Activated CD4-positive, alpha-beta T cell treated with anti-CD3 and anti-CD28 coated beads for 1 hour (primary cell): ENCODE measurements at places on chromosomes 1 and 21.

DNA sequence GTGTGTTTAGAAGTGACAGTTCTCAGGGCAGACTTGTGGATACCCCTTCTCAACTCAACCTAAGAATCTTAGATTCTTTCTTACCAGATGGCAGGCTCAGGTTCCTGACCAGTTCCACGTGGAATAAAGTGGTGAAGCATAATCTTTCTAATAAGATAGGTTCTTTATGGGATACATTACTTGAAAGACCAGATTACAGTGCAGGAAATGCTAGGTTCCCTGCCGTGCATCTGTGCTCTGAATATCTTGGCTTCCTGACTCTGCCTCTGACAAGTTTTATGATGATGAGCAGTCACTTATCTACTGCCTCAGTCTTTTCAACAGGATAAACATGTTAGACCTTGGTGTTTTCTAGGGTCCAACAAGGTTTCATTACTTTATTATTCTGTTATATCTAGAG, 207.9 kb upstream of the CACYBP start:
- no peak for DNase-seq

- no peak for DNase-seq
These were observed 106.0 kb downstream of the RAVER2 start for GRCh38 chr1:64850846-64851245.

DNA sequence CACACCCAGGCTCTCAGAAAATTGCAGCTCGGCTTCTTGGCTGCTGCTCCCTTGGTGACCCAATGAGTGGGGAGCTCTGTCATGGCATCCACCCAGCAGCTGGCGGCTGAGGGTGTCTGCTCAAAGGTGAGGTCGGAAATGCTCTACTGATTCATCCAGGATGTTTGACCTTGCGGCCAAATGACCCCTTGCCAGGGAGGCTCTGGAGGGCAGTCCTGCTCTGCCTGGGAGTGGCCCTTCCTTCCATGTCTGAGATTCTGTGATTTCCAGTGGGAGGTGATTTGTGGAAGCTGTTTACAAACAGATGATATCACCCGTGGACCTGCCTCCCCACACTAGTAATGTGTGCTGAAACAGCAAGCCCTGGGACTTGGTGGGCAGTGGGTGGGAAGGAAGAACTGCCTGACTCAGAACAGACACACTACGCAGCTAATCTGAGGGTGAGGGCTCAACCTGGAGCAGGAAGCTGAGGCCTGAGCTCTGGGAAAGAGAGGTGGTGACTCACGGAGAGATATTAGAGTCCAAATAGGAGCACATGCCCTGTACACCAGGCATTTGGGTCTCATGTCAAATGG, 3.0 kb downstream of the CRCT1 start:
- no peak for DNase-seq

GRCh38 chr1:40079774-40080400, 17.2 kb downstream of the PPT1 start:
- no peak for DNase-seq

DNA sequence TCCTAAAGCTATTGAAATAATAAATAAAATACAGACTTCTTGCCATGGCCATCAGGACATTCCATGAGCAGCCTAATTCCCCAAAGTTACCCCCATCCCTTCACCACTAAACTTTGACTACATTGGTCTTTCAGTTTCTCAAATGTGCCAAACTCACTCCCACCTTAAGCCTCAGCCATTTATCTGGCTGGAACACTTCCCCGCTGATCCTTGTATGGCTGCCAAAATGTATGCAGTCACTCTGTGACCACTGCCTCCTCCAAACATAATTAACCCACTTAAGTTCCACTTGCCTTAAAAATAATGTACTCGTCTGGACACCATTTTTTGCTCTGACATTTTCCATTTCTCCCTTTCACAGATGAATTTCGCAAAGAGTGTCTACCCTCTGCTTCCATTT, 407.4 kb downstream of the NTNG1 start:
- DNase-seq: no peak

GRCh38 chr1:234934611-234935033, 194.0 kb downstream of the TOMM20 start:
- no peak for DNase-seq

- no peak for DNase-seq
These were observed 32.4 kb downstream of the KCTD3 start for GRCh38 chr1:215599418-215600074.

DNA sequence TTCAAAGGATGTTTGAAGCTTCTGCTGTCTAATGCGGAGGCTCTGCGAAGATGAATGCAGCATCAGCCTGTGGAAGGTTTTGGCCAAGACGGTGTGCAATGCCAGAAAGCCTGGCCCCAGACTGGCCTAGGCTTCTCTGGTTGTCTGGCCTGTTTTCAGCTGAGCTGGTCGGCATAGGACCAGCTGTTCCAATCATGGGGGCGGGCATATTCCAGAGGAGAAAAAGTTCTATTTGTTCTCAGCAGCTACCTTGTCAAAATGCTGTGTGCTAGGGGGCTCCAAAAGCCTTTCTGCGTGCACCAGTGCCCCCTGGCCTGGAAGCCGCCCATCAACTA, 57.6 kb downstream of the TGFB2 start:
- no peak for DNase-seq

- no peak for DNase-seq
These were observed 90.0 kb downstream of the PAPPA2 start for GRCh38 chr1:176552999-176553398.

DNA sequence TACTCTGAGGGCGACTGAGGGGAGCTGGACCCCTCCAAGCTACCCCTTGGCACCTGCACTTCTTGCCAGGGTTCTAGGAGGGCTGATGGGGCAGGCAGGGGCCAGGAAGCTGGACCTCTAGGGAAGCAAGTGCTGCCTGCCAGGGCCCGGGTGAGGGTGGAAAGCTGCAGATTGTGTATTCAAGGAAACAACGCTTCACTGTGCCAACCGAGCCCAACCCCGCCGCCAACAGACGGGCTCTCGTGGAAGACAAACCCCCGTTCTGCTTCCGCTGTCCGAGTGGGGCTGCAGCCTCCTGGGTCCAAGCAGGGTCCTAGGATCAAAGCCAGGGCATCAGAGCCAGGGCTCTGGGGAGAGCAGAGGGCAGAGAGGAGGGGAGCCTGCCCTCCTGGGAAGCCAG, 3.2 kb downstream of the EFHD2 start:
- no peak for DNase-seq

DNA sequence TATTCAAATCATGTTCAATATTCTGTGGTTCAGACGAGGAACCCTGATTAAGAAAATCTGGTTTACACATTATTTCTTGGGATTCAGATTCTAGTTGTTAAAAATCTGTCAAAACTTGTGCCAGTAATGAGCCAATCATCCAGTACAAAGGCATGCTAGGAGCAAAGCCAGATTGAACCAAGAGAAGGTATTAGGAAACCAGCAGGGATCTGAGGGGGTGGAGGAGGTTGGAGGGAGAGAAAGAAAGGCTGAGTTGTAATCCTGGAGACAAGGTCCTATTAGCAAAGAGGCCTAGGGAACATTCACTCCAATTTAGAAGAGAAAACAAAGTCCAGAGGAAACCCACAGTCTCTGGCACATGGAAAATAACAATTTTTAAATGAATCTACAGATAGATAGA, 352.9 kb downstream of the LTN1 start:
- no peak for DNase-seq

GRCh38 chr1:1748686-1749321, 24.6 kb upstream of the CDK11A start:
- DNase-seq: no peak

DNA sequence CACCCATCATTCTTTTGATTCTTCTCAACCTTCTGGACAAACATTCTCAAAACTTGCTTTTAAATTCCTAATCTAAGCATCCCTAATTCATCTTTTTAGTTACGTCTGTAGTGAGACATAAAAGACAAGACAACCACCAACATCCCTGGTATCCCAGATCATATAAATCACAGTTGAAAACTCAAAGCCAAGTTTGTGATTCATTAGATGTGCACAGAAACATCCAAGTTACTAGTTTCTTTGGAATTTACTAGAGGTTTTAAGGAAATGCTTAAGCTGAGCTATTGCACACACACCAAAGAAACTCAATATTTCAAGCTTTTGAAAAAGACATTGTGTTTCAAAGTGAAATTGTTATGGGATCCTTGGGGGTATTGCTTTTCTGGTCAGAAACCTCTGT, 47.6 kb downstream of the ATP6V1G3 start:
- no peak for DNase-seq

DNA sequence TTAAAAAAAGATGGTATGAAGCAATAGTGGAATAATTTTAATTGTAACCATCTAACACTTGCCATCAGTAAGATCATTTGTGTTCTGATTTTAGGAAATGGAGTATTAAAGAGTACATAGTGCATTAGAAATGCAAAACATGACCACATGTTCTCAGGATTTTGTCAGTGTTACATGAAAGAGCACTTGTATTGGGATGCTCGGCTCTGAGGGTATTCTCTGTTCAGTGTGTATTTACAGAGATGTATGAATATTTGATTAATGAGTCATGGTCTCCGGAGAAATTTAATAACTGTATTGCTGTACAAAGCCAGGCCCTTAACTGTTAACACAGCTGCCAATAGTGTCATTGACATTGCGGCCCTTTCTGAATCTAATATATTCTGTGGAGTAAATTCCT, 91.7 kb downstream of the ATG4C start:
- DNase-seq: no peak

- no peak for DNase-seq
These were observed 52.1 kb upstream of the ADARB1 start for GRCh38 chr21:45022348-45022675.

- DNase-seq: no peak
These were observed 80.6 kb downstream of the TNFSF18 start for GRCh38 chr1:172970186-172970585.

DNA sequence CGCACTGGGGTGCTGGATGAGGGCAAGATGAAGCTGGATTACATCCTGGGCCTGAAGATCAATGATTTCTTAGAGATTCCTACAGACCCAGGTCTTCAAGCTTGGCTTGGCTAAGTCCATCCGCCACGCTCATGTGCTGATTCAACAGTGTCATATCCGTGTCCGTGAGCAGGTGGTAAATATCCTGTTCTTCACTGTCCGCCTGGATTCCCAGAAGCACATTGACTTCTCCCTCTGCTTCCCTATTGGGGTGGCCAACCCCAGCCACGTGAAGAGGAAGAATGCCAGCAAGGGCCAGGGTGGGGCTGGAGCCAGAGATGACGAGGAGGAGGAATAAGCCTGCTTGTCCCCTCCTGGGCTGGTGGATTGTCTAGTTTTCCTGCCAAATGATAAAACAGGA, 2.2 kb upstream of the CBR3 start:
- no peak for DNase-seq

DNA sequence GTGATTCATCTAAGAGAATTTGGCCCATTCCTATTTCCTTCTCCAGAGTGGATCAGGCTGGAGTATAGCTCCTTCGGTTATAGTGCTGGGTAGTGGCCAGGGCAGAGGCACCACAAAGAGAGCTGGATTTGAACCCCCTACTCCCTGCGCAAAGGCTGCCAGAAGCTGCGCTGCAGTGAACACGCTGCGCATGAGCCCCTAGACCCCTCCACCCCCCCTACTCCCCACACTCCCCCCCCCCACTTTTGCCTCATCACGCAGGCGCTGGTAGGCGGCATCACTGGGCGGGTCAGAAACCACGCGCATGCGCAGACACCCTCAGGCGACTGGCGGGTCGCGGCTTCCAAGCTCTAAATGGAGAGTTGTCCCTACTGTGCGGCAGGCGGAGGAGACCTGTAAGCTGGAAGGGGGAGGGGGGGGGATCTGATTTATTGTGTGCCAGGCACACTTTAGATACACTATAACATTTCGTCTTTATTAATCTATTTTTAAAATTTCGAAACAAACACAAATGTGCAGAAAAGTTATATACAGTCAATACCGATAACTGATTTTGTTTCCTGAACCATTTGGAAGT, 38.7 kb upstream of the HMGN1 start:
- peak; percentile 87 for DNase-seq

- no peak for DNase-seq
These were observed 409.1 kb upstream of the KAZN start for GRCh38 chr1:14189381-14189780.

GRCh38 chr1:53080769-53081168, 18.8 kb downstream of the PODN start:
- DNase-seq: no peak

DNA sequence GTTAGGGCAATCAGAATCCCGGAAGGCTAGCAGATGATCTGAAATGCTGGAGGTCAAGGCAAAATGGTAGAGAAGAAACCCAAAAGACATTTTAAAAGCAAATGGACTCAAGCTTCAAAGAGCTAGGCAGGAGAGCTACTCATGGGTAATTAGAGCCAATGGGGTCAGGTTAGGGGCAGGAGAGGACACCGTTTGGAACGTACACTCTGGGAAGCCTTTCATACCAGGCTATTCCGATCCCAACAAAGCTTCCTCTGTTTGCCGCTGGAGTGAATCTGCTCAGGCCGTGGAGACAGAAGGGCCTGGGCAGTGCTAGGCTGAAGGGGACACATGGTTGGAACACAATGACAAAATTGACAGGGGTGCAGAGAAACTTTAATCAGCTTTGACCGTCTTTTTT, 346.6 kb downstream of the RPS6KC1 start:
- no peak for DNase-seq

DNA sequence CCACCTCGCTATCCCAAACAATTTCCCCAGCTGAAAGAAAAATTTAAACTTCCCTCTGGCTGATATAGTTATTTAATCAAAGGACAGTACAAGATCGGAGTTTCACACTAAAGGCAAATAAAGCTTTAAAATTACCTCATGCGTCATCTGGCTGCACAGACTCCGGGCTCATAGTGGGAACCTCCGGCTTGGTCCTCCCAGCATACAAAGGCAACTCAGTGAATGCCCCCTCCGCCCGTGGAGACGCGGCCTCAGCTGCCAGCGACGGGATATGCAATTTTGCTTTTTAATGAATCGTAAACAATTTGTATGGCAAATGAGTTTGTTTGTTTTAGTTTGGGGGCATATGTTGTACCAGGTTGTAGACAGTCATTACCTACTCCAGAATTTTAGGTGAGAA, 214.6 kb upstream of the NFIA start:
- no peak for DNase-seq

- no peak for DNase-seq
These were observed 45.4 kb upstream of the MPZL1 start for GRCh38 chr1:167676205-167676915.
